Activated CD4-positive, alpha-beta T cell treated with anti-CD3 and anti-CD28 coated beads for 4 hours (primary cell): ENCODE measurements at places on chromosomes 6 and 20.

DNA sequence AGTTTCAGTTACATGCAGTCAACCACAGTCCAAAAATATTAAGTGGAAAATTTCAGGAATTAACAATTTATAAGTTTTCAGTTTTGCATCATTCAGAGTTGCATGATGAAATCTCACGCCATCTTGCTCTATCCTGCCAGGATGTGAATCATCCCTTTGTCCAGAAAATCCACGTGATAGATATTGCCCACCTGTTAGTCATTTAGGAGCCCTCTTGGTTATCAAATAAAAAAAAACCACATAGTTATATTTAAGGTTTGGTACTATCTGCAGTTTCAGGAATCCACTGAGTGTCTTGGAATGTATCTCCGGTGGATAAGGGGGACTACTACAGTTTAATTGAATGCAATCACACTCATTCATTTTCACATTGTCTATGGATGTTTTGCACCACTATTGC is 1249.0 kb upstream of the CITED2 start:
- DNase-seq: no peak

DNA sequence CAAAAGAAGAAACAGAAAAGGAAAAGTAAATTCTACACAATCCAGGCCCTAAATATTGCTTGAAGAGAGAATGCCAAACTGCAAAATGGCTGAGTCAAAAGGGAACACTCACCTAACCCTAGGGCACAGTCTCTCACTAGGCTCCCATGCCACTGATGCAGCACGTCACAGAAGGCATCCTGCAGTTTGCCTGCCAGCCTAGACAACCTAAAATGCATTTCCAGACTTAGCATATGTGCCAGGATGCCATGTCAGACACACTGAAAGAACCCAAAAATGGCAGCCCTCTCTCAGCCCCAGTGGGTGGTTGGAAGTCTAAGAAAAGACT is 10.6 kb upstream of the SIRPD start:
- no peak for DNase-seq

DNA sequence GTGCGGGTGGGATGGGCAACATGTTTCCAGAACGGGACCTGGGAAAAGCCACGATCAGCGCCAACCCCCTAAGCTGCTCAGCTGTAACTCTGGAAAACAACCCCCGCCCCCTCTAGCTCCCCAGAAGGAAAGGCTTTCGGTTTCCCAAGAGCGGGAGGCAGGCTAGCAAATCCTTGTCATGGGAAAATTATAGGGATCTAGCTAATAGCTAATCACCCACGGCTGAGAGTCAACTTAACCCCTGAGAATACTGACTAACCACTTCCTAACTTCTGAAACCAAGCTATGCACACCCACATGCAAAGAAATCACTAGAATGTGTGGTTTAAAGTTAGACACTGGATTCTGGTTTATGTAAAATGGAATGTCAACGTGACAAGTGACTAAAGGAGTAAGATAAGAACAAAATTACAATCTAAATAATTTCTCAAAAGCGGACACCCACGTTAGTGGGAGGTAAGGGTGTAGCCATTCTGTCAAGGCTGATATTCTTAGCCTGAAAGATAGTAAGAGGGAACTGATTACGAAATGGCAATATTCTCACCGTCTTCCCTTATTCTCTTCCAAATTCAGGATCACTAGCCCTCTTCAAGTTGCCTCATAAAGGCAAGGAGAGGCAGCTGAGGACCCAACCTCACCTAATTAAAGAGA is 20.1 kb downstream of the JAG1 start:
- DNase-seq: no peak

DNA sequence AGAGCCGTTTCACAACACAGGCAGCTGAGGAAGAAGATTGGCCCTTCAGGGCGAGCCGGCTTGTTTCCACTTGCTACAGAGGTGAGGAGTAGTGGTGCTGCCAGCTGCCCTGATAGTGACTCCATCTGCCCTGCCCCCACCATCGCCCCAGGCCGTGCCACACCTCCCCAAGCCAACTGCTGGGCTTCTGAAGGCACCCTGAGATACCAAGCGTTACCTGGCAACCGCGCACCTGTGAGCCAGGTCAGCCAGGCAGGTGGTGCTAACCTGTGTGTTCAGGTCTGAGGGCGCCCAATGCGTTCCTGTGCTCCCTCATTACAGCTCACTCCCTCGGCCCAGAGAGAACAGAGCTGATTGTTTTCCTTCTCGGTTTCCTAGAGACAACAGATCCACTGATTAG is 299.1 kb upstream of the ID4 start:
- DNase-seq: no peak

DNA sequence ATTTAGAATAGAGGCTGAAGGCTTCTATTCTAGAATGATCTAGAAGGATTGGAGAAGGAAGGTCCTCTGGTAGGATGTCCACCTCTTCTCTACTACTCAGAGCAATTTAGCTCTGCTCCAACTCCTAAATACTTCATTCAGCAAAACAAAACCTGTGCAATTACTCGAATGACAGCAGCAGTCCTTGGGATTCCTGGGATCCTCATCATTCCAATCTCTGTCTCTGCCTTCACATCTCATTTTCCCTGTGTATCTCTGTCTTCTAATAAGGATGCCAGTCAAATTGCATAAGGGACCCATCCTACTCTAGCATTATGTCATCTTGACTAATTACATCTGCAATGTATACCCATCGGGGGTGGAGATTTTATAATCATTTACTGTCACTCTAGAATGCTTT is 5.5 kb upstream of the AIG1 start:
- DNase-seq: no peak

- DNase-seq: peak; percentile 31
Measured at GRCh38 chr6:133923938-133924593, 29.0 kb upstream of the TBPL1 start.

- DNase-seq: no peak
Measured at GRCh38 chr6:131867744-131868143, 59.9 kb downstream of the ENPP1 start.

DNA sequence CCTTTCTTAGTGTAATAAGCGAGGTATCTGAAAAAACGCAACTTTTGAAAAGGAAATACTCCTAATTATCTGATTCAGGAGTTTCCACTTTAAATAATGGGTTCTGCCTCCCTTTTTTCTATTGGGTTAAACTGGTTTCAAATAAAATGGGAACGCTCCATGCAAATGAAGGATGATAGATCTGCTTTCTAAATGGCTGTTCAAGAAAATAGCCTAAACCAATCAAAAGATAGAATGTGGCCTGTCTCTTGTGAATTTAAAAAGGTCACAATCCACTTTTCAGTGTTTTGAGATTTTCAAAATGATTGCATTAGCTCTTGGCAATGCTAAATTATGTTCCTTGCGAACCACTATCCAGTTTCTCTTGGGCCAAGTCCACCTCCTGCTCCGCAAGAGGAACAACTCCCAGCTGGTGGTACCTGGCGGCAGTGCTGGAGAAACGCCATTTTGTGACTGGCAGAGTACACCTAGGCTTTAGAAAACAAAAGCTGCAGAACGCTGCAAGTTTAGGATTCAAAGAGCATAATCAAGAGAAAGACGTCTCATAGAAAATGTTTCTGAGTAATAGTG is 56.7 kb downstream of the TRIM38 start:
- no peak for DNase-seq

- DNase-seq: no peak
Measured at GRCh38 chr6:13159300-13159699, 169.0 kb downstream of the TBC1D7 start.

- no peak for DNase-seq
Measured at GRCh38 chr6:15017261-15017660, 228.6 kb upstream of the JARID2 start.

DNA sequence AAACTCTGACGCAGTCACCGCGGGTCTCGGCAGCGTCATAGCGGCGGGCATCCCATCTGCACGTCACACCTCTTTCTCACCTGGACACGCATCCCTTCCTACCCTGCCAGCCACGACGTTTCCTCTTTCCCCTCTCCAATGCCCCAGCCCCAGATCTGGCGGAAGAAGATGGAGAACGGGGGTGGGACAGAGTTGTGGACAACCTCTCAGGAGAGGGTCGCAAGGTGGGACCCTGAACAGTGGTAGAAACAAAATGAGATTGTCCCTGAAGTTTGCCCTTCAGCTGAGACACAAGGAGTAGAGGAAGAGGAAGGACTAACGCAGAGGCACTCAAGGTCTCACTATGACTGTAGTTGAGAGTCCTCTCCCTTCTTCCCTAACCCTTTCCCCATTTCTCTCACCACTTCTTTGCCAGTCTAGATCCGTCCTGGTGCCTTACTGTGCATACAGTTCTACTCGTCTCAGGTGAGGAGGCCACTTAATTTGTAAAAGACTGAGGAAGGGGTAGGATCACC is 562 bp downstream of the TRIM39 start:
- no peak for DNase-seq

DNA sequence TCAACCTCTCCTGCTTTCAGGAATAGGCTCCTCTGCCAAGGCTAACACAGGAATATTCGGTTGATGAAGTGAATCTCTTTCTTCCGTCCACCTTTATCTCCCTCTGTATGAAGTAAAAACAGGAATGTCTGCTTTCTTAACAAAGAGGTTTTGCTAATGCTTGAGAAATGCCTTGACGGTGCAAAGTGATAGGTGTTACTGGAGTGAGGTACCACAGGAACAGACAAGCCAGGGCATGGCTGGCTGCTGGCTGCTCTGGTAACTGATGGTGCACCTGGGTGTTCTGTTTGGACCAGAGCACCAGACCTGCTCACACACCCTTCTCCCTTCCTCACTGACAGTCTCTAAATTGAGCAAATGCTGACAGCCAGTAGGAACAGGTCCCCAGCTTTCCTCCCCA is 174.0 kb upstream of the FBXL4 start:
- DNase-seq: no peak

DNA sequence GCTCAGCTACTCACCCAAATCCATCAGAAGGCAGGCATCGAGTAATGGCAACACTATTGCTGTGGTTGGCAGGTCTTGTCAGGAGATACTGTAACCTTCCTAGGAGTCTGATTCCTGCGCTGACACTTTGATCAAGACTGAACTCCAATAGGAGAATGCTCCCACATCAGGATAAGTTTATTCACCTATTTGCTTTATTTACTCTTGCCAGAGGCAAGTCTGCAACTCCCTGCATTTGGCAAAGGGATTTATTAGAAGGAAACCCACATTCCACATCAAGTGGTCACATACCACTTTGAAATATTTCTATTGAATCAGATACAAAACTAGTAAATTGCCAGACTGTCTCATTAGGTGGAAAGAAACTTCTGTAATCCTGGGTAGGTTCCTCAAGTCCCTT is 43.5 kb downstream of the ZFAND3 start:
- DNase-seq: no peak

DNA sequence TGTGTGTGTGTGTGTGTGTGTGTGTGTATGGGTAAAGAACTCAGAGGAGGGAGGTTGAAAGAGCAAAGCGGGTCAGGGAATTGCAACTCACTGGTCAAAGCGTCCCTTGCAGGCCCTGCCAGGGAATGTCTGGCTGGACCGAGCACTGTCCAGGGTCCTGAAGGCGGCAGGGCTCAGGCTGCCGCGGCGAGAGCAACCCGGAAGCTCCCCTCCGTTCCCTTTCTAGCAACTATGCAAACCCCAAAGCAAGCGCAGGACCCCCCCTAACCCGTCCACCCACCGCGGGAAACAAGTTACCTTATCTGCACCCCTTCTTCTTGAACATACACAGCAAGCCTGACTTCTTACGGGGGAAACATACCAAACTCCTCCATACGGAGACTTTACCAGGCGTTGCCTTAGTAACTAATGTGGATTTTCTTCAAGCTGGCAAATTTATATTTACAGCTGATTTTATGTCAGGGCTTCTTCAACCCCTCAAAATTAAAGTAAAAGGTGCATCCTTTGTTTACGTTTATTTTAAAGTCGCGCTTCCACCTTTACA is 538 bp upstream of the GRM1 start:
- peak; percentile 5 for DNase-seq

DNA sequence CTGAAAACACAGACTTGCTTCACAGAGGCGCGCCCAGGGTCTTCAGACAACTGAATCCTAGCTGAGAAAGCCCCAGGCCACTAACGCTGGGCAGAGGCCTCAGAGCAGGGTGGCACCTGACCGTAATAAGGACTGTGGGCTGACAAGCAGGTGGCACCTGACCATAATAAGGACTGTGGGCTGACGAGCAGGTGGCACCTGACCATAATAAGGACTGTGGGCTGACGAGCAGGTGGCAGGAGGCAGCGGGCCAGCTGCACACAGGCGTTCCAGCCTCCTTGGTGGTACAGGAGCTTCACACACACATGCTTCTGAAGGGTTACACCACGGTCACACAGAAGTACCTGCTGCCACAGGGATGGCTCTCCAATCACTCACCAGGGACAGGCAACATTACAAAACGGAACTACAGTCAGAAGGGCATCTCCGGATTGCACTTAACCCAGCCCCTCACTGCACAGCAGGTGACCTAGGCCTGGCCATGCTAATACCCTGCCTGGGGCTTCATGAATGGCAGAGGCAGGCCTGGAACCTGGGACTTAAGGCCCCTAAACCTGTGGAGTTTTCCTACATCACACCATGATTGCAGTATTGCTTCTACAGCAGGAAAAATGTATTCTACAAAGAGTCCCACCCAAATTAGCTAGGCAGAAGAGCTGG is 50.8 kb downstream of the PSMG4 start:
- no peak for DNase-seq

GRCh38 chr6:2522521-2522920 is 228.2 kb downstream of the MYLK4 start:
- DNase-seq: no peak

DNA sequence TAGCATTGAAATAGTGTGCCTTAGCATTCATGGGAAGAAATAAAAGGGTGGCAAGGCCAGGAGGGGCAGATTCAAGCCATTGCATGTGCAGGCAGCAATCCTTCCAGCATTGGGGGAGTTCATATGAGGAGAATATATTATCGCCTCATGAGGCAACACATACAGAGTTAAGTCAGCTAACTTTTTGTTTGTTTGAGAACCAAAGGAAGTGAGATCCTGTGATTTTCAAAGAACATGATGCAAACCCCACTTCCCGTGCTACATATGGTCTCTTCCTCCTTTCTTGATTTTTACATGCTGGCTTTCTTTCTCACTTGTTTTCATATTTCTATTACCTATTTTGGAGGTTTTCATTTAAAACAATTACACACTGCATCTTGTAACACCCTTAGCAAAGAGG is 579.7 kb upstream of the ARID1B start:
- no peak for DNase-seq

GRCh38 chr20:54345821-54346220 is 129.6 kb upstream of the DOK5 start:
- DNase-seq: no peak

- no peak for DNase-seq
Measured at GRCh38 chr20:25739615-25740320, 43.1 kb upstream of the ZNF337 start.

GRCh38 chr6:28200020-28200419 is 25.1 kb upstream of the ZSCAN9 start:
- no peak for DNase-seq
